ENCODE measurements at places on chromosomes 1 and 21.
A peak's percentile ranks its signal among the peaks of the same experiment; 100 is the strongest.

GRCh38 chr21:18951271-18952038 lies 547.9 kb upstream of the TMPRSS15 start:
- peak; percentile 14 for DNase-seq

DNA sequence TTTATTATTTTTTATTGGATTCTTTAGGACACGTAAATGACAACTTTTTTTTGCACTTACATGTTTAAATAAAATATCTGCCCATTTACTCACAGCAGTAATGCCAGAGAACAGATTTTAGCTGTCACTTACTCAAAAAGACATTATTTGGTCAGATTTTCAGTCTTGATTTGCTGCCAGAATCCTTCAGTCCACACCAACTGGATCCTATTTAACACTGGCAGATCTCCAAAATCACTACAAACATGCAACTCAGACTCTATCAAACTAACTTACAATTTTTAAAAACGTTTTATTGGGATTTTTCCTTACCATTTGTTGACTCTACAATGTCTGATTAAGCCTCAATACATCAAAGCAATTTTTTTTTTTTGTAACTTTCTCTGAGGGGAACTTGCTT lies 11.1 kb downstream of the ATP6V1G3 start:
- DNase-seq, result no peak

- peak; percentile 72 for DNase-seq
Measured at GRCh38 chr21:33403786-33404585, 773 bp downstream of the IFNGR2 start.

- DNase-seq, result no peak
Measured at GRCh38 chr1:25197982-25198662, 34.2 kb downstream of the SYF2 start.

- DNase-seq, result no peak
Measured at GRCh38 chr1:36981771-36982622, 52.3 kb downstream of the GRIK3 start.

DNA sequence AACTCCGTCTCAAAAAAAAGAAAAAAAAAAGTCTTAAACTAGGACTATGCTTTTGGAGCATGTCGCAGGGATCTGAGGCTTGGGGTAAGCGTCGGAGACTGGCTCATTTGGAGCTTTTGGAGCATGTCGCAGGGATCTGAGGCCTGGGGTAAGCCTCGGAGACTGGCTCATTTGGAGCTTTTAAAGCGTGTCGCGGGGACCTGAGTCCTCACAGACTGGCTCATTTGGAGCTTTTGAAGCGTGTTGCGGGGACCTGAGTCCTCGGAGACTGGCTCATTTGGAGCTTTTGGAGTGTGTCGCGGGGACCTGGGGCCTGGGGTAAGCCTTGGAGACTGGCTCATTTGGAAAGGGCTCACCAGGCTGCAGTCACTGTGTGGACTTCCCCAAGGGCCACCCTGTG lies 13.6 kb upstream of the TSPEAR start:
- no peak for DNase-seq

GRCh38 chr1:41361495-41362356 lies 492 bp downstream of the FOXO6 start:
- DNase-seq, result peak; percentile 13

GRCh38 chr21:33019885-33020557 lies 5.7 kb upstream of the OLIG2 start:
- no peak for DNase-seq

DNA sequence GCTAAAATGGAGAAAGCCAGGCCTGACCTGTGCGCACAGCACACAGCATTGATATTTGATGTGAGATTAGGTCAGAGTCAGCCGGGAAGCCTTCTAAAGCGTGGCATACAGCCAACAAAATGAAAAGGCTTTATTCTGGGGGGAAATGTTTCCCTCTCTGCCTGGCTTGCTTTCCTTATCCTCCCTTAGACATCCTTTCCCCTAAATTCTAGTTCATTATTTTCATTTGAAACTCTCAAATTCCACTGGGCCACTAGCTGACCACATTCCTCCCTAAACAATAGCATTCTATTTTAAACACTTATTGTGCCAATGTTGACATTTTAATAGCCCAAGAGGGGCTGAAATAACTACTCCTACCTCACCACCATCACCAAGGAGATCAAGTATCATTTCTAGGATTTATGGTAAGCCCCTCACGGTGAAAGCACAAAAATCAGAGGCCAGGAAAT lies 49.4 kb downstream of the LEPR start:
- DNase-seq, result no peak

DNA sequence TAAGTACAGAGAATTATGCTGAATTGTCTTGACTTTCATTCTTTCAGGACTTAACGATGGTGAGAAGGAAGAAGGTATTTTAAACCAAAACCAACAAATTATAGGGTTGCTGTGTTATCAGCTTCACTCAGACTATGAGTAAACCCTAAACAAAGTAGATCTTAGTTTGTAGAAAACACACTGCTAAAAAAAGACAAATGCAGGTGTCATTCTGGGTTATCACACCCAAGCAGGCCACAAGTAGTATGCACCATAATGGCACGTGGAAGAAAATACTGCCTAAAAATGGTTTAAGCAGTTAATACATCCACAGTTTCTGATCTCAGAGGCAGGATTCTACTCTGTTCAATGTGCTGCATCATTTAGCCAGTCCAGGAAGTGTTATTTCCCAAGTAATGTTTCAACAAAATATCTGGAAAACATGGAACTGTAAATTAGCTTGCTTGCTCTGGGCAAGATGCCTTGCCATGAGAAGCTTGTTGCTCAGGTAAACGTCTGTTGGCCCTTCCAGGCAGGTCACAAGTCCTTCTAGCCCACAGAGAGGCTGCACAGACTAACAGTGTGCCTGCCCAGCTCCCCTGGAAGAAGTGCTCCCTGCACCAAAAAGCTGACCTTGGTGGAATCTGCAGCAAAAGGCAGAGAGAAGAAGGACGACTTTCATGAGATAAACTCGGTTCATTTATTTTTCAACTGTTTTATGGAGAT lies 4.1 kb downstream of the DIPK1A start:
- DNase-seq, result peak; percentile 75

GRCh38 chr1:204263254-204263910 lies 49.6 kb upstream of the GOLT1A start:
- DNase-seq, result no peak

- DNase-seq, result no peak
Measured at GRCh38 chr1:107546576-107546975, 405.7 kb downstream of the NTNG1 start.

GRCh38 chr1:204356997-204357396 lies 2.7 kb downstream of the PLEKHA6 start:
- no peak for DNase-seq

DNA sequence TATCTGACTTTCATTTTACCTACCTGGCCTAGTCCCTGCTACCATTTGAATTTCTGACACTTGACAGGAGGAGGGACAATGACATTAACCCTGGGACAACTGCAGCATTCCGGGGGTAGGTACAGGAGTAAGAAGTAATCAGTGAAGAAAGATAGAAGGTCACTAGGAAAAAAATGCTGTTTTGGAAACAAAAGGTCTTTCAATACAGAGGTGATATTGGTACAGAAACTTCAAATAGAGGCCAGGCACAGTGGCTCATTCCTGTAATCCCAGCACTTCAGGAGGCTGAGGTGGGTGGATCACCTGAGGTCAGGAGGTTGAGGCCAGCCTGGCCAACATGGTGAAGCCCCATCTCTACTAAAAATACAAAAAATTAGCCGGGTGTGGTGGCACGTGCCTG lies 68.4 kb downstream of the SELENOF start:
- DNase-seq, result no peak

DNA sequence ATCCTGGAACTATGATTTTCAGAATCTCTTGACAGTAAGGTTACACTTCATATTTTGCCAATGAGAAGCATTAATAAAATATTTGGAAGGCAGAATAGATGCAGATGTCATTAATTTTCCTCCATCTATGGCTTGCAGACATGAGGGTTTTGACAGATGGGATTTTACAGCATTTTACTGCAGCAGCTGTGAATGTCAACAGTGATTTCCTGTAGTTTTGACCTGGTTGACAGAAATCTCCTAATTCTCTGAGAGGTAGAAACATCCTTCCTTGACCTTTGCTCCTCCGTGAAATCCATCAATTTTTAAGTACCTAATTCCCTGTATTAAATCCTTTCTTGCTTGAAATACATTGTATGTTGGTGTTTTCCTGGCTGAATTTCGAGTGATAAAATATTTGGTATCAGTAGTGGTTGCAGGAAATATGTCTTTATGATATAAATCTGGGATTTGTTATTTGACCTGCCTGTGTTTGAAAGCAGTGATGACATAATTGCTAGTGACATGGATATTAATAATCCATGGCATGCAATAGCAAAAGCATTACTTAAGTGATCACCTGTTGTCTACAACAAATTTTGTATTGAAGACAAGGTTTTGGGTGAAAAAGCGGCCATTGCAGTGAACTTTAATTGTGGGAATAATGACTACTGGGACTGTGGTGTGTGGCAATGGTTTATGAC lies 73.9 kb downstream of the HLX start:
- DNase-seq, result no peak

GRCh38 chr1:28648008-28648473 lies 359 bp upstream of the RNU11 start:
- peak; percentile 96 for DNase-seq

GRCh38 chr21:35408401-35408800 lies 359.3 kb upstream of the RUNX1 start:
- no peak for DNase-seq

- DNase-seq, result no peak
Measured at GRCh38 chr1:31897526-31898100, 40.6 kb downstream of the PTP4A2 start.

DNA sequence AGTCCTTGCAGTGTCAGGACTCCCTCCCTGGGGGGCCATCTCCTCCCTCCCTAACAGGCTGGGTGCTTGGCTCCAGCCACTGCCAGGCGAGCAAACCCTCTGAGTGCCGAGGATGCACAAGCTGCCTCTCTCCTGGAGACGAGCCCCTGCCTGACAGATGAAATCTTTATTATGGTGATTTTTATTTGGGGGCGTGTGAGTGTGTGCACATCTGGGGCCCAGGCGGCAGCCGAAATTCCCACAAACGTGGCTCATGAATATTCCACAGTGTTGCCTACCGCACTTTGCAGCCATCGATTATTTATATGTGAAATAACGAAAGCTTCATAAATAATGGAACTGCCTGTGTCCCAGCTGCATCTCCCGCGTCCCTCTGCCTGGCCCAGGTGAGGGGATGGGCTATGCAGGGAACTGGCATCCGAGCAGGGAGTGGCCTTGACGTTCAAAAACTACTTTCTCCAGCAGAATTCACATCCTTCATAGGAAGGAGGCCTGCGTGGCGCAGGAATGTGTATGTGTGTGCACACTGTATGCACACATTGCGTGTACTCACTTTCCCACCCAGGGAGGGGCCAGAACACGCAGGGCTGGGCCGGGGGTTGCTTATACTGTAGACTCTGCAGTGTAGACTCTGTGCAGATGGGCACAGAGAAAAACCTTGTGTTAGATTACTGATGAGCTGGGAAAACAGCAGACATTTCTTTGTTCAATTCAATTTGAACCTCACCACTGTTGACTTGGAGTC lies 73.1 kb downstream of the UBIAD1 start:
- no peak for DNase-seq

DNA sequence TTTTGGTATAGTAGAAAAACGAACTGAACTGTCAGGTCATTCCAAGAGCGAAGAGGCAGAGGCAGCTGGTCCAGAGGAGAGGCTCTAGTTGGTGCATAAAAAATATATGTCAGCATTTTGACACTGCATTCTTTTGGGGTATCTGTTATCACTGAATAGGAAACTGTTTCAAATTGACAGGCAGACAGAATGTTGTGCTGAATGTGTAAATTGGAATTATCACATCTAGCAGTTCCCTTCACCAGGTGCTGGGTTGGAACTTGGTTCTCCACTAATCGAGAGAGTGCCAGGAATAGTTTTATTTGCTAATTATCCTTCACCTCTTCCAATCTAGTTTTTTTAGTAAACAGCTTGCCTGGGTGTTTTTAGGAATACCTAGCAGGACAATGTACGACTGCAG lies 52.2 kb downstream of the ADGRL2 start:
- no peak for DNase-seq

DNA sequence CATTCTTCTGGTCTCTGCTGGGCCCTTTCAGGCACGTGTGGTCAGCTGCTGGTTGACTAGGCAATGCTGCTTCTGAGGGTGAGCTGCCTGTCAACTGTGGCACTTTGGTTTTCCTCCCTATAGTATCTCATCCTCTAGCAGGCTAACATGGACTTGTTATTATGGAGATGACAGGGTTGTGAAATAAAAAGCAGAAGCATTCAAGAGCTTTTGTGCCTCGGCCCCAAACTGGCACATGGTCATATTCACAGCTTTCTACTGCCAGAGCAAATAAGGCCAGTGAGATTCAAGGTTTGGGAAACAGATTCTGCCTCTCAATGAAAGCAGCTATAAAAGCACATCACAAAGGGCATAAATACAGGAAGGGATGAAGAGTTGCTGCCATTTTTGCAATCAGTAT lies 1.6 kb upstream of the ZNF124 start:
- no peak for DNase-seq

- DNase-seq, result no peak
Measured at GRCh38 chr1:216820345-216820744, 97.1 kb upstream of the ESRRG start.

DNA sequence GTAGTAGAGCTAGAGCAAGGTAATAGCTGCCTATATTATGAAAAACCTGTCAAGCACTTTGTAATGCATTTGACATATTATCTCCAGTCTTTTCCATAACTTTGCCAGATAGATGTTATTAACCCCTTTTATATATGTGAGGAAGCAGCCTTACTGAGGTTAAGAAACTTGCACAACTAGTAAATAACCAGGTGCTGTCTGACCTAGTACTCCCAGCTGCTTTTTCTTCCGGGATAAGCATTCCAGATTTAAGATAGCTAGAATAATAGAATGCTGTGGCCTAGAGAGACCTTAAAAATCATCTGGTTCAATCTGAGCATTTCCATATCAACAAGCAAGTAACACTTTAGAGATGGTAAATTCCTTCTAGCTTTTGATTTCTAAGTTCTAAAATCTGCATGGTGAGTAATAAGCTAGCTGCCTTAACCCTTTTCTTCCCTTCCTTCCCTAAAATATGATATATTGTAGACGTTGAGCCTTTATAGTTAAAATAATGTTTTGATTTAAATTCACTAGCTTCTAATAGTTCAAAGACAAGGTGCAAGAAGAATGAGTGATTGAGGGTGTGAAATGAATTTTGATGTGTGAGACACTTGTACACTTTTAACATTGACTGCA lies 1.8 kb downstream of the SH3GLB1 start:
- peak; percentile 4 for DNase-seq

GRCh38 chr1:69852151-69852550 lies 284.4 kb downstream of the LRRC7 start:
- no peak for DNase-seq

DNA sequence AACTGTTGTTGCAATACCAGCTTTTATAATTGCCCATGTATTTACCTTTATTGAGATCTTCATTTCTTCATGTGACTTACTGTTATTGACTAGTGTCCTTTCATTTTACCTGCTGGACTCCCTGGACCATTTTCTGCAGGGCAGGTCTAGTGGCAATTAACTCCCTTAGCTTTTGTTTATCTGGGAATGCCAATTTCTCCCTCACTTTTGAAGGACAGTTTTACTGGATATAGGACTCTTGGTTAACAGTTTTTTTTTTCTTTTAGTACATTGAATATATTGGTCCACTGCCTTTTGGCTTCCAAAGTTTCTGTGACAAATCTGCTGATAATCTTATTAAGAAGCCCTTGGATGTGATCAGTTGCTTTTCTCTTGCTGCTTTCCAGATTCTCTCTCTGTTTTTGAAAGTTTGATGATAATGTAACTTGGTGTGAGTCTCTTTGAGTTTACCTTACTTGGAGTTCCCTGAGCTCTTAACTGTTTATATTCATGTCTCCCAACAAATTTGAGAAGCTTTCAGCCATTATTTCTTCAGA lies 56.9 kb downstream of the COL18A1 start:
- DNase-seq, result no peak
